Anterior cingulate cortex (tissue), 58 donors: ENCODE measurements at places on chromosomes 16 and 17.
A peak's percentile ranks its signal among the peaks of the same experiment; 100 is the strongest.

- DNase-seq = no peak
Observed at GRCh38 chr17:61834610-61835009, 28.7 kb downstream of the BRIP1 start.

DNA sequence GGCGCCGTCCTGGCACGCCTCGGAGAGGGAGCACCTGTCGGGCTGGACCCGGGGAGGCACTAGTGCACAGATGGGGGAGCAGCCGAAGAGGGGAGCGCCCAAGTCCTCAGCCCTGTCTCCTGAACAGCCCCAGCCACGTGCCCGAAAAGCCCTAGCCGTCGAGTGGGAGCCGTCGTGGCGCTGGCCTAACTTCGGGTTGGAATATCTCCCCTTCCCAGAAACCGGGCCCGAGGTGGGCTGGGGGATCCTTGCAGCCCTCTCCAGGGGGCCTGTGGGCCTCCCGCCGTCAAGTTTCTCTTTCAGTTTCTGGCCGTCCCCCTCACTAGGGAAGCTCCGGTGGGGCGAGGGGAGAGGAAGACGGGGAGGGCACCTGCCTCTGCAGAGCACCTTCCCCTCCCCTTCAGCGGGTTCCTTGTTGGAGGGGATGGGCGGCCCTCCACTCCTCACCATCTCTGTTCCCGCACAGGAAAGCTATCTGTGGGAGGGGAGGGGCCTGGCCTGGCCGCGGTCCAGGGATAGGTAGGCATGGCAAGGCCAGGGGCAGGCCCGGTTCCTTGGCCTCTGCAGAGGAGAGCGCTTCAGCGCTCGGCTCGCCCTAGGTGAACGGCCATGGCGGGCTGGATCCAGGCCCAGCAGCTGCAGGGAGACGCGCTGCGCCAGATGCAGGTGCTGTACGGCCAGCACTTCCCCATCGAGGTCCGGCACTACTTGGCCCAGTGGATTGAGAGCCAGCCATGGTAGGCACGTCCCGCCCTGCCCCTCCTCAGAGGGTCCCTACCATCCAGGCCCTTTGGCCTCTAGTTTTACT, 709 bp downstream of the STAT5A start:
- peak; percentile 23 for DNase-seq

GRCh38 chr16:78584991-78585390, 485.5 kb downstream of the WWOX start:
- no peak for DNase-seq

DNA sequence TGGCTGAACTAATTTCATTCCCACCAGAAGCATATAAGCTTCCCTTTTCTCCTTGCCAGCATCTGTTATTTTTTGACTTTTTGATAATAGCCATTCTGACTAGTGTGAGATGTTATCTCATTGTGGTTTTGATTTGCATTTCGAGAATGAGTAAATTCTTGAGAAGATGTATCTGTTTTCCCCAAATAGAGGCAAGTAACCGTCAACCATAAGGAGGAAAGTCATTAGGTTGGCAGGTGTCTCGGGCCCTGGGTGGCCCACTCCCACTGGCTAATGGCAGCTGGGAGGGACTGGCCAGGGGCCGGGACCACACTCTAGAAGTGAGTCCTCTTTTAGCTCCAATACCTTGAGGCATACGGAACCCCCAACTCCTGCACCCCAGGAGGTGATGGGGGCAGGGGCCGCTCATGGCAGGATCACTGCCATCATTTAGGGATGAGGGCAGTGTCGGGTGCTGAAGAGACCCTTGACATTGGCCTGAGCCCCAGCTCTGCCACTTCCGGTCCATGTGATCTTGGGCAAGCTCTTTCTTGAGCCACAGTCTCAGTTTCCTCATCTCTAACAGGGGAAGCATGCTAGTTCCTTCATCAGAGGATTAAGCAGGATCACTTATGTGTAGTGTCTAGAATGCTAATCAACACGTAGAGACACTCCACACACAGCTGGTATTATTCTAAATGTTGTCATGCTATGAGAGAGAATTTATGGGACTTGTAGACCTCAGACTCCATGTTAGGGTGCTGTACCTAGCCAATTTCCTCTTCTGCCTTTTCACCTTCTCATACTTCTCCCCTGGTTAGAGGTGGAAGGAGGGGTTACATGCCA, 44.3 kb downstream of the RGS9 start:
- no peak for DNase-seq

DNA sequence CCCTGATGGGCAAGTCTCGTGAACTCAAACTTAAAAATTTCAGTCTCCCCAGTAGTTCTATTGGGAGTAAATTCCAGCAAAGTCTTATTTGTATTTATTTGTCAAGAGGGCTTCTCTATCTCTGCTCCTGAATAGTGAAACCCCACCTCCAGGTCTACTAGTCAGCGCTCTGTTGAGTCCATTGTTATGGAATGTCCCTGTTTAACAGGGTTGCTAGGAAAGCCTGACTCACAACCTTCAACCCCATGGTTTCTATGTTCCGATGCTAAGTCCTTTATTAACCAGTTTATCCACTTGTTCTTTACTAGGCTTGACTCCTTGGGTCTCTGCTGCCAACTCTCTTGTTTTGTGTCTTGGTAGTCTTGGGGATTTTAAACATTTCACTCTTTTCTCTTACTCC, 250.7 kb upstream of the MYOCD start:
- no peak for DNase-seq
